SJCRH30 (cell line): ENCODE measurements at places on chromosomes 5 and 9. TPM values are rescaled to one million over a fixed set of nuclear protein-coding genes. Genes with fewer than 3 reads are reported as not detected.

- H3K27ac ChIP-seq = no peak overlapping the region
- no peak overlapping the region for H3K4me3 ChIP-seq
- H3K36me3 ChIP-seq = no peaks in the 10 kb centered on the region
- H3K27me3 ChIP-seq = no peaks in the 10 kb centered on the region
These were observed 51.2 kb downstream of the TARS1 start for GRCh38 chr5:33491941-33492340.

DNA sequence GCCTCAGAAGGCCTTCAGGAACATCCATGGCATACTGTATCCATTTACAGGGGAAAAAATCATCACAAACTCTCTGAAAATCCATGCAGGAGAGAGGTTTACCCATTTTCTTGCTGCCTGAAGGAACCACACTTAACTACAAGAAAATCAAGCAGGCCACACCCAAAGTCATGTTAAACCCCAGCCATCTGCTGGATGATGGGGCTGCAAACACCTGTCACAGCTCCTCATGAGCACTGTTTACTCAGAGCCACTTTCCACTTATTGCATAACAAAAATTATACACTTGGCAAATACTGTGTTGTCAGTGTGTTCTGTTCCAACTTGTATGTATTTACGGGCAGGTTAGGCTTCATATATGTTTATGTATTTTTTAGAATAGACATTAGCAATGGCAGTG lies 35.8 kb downstream of the PPIC start:
- DNase-seq = peak; percentile 83
- H3K27me3 ChIP-seq = no peaks in the 10 kb centered on the region
- H3K27ac ChIP-seq = peak overlapping the region; percentile 6; the same call in 1 of the 2 replicates

DNA sequence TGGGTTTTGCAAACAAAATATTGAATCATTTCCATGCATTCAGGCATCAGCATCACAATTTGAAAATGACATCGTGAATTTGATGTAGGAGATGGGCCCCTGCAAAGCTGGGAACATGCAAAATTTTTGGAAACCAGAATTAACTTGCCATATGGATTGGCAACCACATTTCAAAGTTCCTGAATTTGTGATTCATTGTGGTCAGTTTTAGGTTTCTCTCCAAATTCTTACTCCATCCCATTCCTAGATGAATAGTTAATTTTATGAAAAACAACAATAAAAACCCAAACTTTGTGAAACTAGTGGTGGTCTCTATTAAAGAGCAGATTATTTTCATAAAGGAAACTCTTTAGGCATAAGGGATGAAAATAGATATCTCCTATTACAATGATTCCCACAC lies 107.8 kb upstream of the SLIT3 start:
- H3K27ac ChIP-seq = no peak overlapping the region
- DNase-seq = no peak
- no peak overlapping the region for H3K4me3 ChIP-seq
- peaks cover 18% of the 10 kb centered on the region for H3K27me3 ChIP-seq

GRCh38 chr5:2603272-2603575 lies 148.3 kb downstream of the IRX2 start:
- DNase-seq = no peak
- H3K27ac ChIP-seq = no peak overlapping the region
- peaks cover 6% of the 10 kb centered on the region; the same call in 1 of the 2 replicates for H3K4me1 ChIP-seq
- H3K27me3 ChIP-seq = no peaks in the 10 kb centered on the region
- H3K4me3 ChIP-seq = no peak overlapping the region

Gene LRRC19
- total RNA-seq = not detected in 2 replicates

Gene NOXA1
- total RNA-seq = not detected in 2 replicates
